ENCODE measurements at places on chromosomes 16 and 17. TPM values are rescaled to one million over a fixed set of nuclear protein-coding genes. Genes with fewer than 3 reads are reported as not detected.

- DNase-seq, result no peak
Measured at GRCh38 chr17:6753546-6753945, 2.3 kb upstream of the XAF1 start.

CSH1 gene
- total RNA-seq, result not detected

- no peak for DNase-seq
Measured at GRCh38 chr17:47914306-47914948, 18.4 kb downstream of the SP2 start.

- DNase-seq, result no peak
Measured at GRCh38 chr16:70695331-70696070, 9.6 kb upstream of the MTSS2 start.

INCA1 gene
- 0.74 TPM for total RNA-seq

DNA sequence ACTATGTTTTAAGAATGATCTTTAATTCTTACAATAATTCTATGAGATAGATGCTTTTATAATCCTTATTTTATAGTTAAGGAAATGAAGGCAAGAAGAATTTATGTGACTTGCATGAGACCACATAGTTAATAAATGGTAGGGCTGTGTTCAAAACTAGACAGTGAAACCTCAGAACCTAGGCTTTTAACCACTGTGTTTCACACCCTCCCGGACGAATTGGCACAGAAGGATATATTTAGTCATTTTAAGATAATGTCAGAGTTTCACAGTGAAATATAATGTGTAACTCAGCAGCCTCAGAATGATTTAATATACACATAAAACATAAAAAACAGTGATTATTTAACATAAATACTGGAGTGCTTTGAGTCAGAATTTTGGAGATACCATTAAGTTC is 57.0 kb downstream of the NSRP1 start:
- no peak for DNase-seq

DNA sequence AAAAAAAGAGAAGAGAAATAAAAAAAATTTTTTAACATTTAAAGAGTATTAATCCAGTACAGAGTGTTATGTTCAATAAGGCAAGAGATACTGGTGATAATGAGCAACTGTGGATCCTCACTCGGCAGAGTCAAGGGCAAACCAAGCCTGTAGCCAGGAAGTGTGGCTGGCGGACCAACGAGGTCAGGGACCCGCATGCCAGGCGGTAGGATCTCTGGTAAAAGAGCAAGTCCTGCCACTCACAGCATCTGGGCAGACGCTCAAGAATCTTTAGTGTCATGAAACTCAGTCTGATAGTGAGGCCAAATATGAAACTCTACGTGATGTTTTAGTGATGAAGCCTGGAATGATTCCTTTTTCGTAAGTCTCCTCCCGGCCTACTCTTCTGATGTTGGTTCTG is 8.3 kb upstream of the GEMIN4 start:
- DNase-seq, result no peak

SALL1 gene
- 0.12 TPM for total RNA-seq

DNA sequence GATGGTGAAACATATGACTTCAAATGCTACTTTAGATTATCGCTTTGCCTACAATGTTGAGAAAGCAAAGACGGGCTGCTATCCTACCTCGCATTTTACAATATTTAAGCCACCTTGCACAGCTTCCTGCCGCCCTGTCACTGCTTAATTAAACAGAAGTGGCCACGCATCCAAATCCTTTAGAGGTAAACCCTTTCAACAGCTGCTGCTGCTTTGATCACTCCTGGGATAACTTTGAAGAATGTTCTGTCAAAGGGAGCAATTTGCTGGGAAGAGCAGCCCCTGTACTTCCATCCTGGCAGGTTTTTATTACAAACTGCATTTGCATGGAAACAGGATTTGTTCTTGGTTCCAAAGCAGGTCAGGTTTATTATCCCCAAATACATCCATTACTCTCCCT is 24.2 kb upstream of the SSTR2 start:
- DNase-seq, result no peak

DNA sequence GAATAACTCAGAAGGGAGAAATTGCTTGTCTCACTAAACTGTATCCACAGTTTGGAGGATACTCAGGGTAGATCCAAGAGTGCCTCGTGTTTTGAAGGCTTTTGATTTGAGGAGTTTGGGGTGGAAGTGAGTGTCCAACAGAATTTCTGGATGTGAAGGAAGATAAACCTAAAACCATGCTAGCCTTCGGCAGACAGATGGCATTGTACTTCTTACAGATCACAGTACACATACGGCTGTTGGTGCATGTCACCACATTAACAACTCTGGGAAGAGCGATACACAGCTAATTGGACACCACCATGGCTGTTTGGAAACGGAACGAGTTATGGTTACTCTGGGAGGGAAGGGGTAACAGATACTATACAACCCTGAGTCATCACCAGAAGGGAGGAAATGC is 420.4 kb downstream of the GRIN2A start:
- no peak for DNase-seq

DNA sequence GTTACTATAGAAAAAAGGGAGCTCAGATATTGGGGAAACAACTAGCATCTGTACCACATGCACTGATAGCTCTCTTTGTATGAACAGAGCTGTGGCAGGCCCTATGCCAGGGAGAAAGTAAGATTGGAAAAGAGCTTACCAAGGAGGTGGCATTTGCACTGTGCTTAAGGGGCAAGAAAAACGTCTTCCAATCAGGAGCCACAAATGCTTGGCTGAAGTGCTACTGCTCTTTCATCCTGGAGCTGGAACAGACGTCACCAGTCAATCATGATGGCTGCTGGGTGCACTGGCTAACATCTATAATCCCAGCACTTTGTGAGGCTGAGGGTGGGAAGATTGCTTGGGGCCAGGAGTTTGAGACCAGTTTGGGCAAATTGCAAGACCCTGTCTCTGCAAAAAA is 218.5 kb downstream of the SEC14L1 start:
- DNase-seq, result no peak

All from chondrocyte (in vitro differentiated cells).